ENCODE measurements at places on chromosomes 7 and 10.
A peak's percentile ranks its signal among the peaks of the same experiment; 100 is the strongest.

DNA sequence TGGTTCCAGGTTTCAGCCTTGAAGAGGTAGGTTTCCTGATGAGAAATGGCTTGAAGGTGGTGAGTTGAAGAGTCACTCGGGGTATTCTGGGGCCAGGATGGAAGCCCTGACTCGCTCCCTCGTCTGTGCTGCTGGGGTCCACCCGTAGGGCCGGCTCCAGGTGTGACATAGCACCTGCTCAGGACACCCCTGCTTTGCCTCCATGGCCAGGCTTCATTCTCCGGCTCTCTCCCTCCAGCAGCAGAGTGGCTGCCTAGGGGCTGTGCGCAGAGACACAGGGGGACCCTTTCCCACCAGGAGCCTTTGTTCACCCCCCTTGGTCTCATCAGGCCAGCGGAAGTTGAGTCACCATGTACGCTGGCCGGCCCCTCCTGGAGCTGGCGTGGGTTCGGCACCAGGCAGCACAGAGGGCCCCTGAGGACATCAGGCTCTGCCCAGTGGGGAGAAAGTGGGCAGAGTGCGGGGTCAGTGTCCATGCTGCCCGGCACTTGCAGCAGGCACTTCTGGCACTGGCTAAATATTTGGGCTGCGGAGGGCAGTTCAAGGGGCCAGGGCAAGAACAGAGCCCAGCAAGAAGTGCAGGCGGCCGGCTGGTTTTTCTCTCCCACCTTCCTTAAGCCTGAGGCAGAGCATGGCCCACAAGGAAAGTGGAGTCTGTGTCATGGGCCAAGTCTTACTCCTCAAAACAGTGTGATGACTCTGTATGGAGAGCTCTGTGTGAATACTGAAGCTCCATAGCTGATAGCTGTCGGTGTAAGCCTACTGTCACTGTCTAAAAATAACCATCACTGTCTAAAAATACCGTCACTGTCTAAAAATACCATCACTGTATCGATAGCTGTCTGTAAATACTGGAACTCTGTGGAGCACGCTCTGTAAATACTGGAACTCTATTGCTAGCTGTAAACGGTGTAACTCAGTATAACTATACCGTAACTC lies 3.7 kb upstream of the PRKAR1B start:
- H3K4me1 ChIP-seq: peaks cover 13% of the 10 kb centered on the region
- no peaks in the 10 kb centered on the region for H3K36me3 ChIP-seq
- H3K27me3 ChIP-seq: no peaks in the 10 kb centered on the region
- no peak overlapping the region for H3K27ac ChIP-seq
- H3K4me3 ChIP-seq: no peak overlapping the region
- no peak for DNase-seq

DNA sequence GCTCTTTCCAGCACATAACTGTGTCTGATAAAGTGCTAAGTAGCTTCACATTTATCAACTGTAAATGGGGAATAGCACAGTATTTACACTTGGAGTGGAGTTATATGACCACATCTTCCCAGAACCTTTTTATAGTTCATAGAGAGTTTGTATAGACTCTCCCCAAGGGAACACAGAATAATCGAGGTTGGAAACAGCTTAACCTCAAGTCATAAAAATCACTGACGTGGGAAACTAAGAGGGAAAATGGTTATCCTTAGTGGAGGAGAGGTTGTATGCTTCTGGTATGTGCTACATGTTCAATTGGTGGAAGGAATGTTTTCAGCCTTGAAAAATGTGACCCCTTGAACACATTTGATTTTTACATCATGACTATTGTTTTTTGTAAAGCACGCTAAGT lies 167.9 kb upstream of the KIAA1217 start:
- no peaks in the 10 kb centered on the region for H3K36me3 ChIP-seq
- no peaks in the 10 kb centered on the region for H3K27me3 ChIP-seq
- no peak overlapping the region for H3K4me3 ChIP-seq
- DNase-seq: no peak
- H3K4me1 ChIP-seq: no peaks in the 10 kb centered on the region

- no peak overlapping the region for H3K4me3 ChIP-seq
- H3K27ac ChIP-seq: no peak overlapping the region
- no peak for DNase-seq
- peaks cover 6% of the 10 kb centered on the region for H3K4me1 ChIP-seq
- no peaks in the 10 kb centered on the region for H3K27me3 ChIP-seq
- peaks cover 2% of the 10 kb centered on the region for H3K36me3 ChIP-seq
Measured at GRCh38 chr10:16832351-16833080, 15.3 kb upstream of the RSU1 start.

- peaks cover 23% of the 10 kb centered on the region for H3K4me1 ChIP-seq
- peak overlapping the region; percentile 52 for H3K27ac ChIP-seq
- DNase-seq: no peak
- peaks cover 43% of the 10 kb centered on the region for H3K36me3 ChIP-seq
- peak overlapping the region; percentile 84 for H3K4me3 ChIP-seq
Measured at GRCh38 chr7:148967032-148967372, 61.3 kb downstream of the PDIA4 start.

- no peak overlapping the region for H3K4me3 ChIP-seq
- no peaks in the 10 kb centered on the region for H3K4me1 ChIP-seq
- DNase-seq: no peak
- no peaks in the 10 kb centered on the region for H3K36me3 ChIP-seq
Measured at GRCh38 chr7:95899919-95900513, 127.7 kb downstream of the DYNC1I1 start.

GRCh38 chr10:31963589-31963980 lies 35.0 kb upstream of the ARHGAP12 start:
- no peak overlapping the region for H3K4me3 ChIP-seq
- DNase-seq: no peak
- H3K36me3 ChIP-seq: no peaks in the 10 kb centered on the region
- no peaks in the 10 kb centered on the region for H3K4me1 ChIP-seq
- H3K27me3 ChIP-seq: no peaks in the 10 kb centered on the region

DNA sequence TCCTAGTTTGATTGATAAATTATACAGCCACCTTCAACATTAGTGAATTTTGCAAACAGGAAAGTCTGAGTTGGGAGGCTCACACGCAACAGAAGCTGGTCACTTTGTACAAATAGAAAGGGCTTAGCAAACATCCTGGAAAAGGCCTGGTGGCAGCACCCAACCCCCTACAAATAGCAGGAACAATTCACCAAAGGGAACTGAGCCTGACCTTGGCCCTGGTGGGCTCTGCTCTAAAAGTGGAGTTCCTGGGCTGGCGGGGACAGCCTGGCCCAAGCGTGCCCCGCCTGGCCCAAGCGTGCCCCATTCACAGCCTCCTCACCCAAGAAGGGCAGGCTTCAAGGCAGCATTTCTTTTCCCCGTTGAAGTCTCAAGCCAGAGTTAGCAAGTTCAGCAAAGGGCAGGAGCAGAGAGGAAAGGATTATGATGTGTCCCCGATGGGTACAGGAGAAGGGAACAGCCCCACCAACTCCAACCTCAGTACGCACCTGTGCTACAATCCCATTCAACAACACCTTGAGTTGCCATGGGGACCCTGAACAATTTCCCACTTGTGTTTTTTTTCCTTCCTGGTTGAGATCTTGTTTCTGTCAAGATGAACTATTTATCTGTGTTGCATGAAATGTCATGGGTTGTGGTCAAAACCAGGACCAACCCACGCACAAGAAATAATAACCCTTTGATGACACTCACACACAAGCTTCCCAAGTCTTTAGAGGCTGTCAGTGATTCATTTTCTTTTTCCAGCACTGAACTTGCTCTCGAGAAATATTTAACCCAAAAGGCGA lies 43.4 kb downstream of the RGS10 start:
- peaks cover 37% of the 10 kb centered on the region for H3K4me1 ChIP-seq
- no peaks in the 10 kb centered on the region for H3K27me3 ChIP-seq
- no peak for DNase-seq
- H3K36me3 ChIP-seq: peaks cover 8% of the 10 kb centered on the region
- H3K27ac ChIP-seq: no peak overlapping the region

DNA sequence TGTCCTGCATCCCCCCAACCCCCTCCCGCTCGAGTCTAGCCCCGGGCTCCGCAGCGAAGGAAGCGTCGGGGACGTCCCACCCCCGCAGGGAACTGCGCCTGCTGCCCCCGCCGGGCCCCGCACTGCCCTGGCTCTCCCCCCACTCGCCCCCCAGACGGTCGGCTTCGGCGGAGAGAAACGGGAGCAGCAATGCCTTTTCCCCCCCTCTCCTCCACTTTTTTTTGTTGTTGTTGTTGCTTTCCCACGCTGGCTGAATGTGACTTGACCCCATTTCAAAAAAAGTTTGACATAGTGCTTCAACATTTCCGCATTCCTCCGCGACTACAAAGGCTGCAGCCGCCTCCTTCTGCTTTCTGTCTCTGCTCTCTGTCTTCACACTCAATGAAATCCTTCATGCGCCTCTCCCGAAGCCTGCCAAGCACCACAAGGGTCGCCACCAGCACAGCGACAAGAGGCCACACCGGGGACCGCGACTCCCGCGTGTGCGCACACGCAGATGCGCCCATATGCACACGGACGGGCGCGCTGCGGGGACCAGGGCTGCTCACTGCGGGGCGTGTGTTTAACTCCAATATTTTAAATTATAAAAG lies 1.0 kb downstream of the CDK6 start:
- H3K27ac ChIP-seq: peak overlapping the region; percentile 97
- DNase-seq: peak; percentile 29
- peaks cover 48% of the 10 kb centered on the region for H3K4me1 ChIP-seq
- H3K4me3 ChIP-seq: peak overlapping the region; percentile 87
- peaks cover 27% of the 10 kb centered on the region for H3K36me3 ChIP-seq
- H3K27me3 ChIP-seq: no peaks in the 10 kb centered on the region

DNA sequence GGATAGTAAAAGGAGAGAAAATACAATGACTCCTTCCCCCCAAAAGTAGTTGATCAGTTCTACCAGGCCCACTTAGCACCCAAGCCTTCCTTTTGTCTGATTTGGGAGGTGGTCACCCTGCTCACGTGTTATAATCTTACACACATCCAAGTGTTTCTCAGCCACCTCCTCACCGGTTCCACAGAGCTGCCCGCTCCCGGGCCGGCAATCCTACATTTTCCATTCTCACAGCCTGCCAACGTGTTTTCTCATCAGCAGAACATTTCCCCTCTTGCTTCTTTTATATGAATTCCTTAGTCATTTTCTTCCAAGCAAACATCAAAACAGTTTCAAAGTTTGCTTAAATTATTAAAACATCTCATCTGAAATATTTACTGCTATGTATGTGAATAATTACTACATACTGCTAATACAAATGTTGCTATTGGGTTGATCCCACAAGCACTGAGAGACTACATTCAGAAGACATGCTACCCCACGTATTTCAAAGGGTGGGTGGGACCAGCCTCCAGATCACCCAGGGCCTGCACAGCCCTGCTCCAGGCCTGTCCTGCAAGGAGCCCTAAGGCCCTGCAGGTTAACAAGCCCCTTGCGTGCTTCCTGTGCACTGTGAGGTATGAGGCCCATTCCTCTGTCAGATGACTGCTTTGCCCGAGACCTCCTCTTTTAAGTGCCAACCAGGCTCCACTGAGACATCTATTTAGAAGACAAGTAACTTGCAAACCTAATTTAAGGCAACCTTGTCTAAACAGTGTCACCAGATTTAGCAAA lies 75.3 kb downstream of the GRB10 start:
- no peak overlapping the region for H3K4me3 ChIP-seq
- H3K27ac ChIP-seq: peak overlapping the region; percentile 20
- DNase-seq: no peak
- peaks cover 16% of the 10 kb centered on the region for H3K27me3 ChIP-seq
- peaks cover 3% of the 10 kb centered on the region for H3K4me1 ChIP-seq
- peaks cover 3% of the 10 kb centered on the region for H3K36me3 ChIP-seq

- H3K36me3 ChIP-seq: peaks cover 10% of the 10 kb centered on the region
- peak overlapping the region; percentile 60 for H3K4me3 ChIP-seq
- no peak for DNase-seq
- H3K27ac ChIP-seq: peak overlapping the region; percentile 61
Measured at GRCh38 chr10:35459449-35459847, 123.1 kb downstream of the CCNY start.

DNA sequence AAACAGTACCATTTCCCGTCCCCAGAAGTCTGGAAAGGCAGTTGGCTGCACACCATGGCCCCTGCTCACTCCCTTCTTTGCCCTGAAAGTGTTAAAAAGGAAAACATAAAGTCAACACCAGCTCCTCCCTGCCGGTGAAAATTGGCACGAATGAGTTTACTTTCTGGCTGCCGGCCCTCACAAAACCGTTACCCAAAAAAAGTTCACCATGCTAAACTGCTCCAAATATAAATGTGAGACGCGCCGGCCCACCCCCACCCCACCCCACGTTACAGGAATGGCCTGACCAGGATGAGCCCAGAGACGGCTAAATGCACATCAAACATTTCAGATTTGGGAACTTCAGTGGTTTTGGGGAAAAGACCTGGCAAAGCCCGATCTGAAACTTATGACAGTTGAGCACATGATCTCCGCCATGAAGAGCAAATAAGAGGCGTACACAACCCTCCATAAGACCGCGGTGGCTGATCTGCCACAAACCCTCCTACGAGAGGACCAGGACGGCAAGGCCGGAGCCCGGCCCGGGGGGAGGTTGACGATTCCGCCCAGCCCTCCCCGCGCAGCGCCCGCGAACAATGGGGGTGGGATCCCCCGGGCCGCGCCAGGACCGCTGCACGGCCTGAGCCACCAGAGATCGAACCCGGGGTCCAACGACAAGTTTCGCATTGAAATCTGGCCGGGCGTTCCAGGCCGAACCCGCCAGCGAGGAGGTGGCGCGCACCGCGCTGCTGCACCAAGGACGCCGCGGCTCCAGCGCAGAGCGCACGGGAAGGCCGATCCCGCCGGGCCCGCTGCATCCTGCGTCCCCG lies 952 bp downstream of the DIP2C start:
- no peaks in the 10 kb centered on the region for H3K36me3 ChIP-seq
- no peak for DNase-seq
- H3K4me3 ChIP-seq: peak overlapping the region; percentile 2
- H3K27ac ChIP-seq: no peak overlapping the region
- H3K27me3 ChIP-seq: peaks cover 67% of the 10 kb centered on the region

DNA sequence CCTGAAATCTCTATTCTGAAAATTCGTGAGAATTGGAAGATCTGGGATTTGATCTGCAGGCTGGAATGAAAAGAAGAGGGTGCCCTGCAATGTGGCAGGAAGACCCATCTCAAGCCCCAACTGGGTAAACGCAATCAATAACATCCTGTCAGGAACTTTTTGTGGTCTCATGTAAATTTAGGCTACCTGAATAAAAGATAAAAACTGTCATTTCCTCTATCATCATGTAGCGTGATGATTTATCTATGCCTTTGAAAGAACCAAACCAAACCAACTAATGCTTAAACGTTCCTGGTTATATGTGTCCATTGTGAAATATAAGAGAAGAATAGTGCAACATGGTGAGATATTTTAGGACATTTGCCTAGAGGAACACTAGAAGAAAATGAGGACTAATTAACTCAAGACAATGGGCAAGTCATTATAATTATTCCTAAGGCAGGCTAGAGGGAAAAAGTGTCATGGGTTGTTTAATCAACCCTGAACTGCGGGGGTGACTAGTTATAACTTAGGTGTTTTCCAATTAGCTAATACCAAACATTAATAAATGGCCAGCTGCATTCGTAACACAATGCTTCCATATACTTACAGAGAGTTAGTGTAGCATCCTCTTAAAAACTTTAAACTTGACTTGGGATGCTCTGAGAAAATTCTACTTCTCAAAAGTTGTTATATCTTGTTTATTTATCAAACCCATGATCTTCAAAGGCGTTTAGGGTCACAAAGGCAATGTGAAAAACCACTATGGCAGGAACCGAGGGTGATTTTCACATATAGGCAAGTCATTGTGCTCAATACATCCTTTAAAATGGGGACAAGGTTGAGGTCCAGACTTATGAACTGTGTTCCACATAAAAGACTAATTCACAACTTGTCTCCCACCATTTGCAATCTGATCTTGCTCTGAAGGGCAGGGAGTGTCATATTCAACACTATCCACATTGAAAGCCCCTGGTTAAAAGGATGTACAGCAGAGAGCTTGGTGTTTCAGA lies 48.6 kb upstream of the ADO start:
- H3K27ac ChIP-seq: peak overlapping the region; percentile 4
- no peak for DNase-seq
- H3K4me3 ChIP-seq: peak overlapping the region; percentile 36
- H3K27me3 ChIP-seq: no peaks in the 10 kb centered on the region
- no peaks in the 10 kb centered on the region for H3K36me3 ChIP-seq

- DNase-seq: no peak
- H3K4me1 ChIP-seq: peaks cover 70% of the 10 kb centered on the region
Measured at GRCh38 chr7:77800158-77800557, 1.6 kb downstream of the PHTF2 start.
